ENCODE measurements at places on chromosomes 16 and 17.
A peak's percentile ranks its signal among the peaks of the same experiment; 100 is the strongest.

- DNase-seq = no peak
Measured at GRCh38 chr17:72139212-72139611, 18.4 kb downstream of the SOX9 start.

DNA sequence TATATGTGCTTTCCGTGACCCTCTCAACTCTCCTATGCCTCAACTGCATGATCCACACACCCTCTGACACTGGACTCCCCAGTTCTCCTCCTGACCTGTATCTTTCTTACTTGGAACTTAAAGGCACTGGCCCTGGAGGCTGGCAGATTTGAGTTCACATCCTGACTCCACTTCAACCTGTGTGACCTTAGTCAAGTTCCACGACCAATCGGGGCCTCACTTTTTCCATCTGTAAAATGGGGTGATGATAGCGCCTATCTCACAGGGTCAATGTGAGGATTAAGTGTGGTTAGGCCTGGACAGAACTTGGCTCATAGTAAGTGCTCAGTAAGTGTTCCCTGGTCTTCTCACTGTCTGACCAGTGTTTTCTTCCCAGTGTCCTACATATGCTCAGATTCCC lies 25.1 kb downstream of the MARF1 start:
- no peak for DNase-seq

DNA sequence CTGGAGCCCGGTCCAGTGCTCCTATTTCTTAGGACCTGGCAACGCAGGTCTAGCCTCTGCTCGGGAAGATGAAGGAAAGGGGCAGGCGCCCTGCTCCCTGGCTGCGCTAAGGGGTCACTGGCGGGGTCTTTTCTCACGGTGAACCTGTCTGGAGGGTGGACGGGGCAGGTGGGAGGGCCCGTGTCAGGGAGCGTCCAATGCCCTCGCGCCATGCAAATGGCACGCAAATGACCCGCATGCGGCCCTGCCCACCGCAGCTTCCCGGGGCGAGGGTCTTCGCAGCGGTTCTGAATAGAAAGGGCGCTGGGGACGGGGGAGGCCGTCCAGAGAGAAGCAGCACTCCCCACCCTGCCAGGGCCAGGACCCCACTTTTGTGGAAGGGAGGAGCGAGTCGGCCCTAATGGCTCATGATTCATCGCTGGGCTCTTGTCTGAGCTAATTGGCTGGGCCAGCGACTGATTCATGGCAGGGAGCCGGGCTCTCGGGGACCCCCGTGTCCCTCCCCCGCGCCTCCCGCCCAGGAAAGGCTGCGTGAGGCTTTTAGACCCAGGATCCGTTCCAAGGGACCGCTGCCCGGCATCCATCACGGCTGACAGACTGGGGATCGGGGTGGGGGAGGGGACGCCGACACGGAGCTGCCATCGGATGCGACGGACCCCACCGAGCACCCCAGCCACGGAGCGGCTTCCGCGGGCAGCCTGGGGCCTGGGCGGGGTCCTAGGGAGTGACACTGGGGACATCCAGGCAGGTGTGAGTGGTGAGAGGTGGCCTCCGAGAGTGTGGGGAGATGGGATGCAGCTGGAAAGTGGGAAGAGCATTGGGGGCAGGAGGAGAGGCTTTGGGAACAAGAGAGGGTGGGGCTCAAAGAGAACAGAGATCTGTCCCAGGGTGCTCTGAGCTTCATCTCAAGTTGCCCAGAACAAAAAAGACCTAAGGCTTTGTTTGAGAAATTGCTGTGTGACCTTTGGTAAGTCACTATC lies 25.0 kb upstream of the NGFR start:
- no peak for DNase-seq

DNA sequence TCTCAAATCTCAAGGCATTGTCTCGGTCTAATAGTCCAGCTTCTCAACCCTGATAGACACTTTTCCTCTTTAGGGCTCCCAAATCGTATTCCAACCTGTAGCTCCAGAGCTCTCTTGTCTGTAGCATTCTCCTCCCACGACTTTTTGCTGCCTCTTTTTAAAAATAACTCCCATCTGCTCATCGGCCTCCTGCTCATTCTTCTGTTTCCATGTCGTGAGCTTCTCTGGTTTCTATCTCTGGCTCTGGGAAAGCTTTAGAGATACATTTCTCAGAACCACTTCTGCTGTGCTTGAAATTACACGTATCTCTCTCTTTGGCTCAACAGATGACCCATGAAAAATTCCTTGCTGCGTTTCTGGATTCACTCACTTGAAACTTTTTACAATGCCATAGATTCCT lies 609.6 kb upstream of the C16orf82 start:
- DNase-seq = no peak

DNA sequence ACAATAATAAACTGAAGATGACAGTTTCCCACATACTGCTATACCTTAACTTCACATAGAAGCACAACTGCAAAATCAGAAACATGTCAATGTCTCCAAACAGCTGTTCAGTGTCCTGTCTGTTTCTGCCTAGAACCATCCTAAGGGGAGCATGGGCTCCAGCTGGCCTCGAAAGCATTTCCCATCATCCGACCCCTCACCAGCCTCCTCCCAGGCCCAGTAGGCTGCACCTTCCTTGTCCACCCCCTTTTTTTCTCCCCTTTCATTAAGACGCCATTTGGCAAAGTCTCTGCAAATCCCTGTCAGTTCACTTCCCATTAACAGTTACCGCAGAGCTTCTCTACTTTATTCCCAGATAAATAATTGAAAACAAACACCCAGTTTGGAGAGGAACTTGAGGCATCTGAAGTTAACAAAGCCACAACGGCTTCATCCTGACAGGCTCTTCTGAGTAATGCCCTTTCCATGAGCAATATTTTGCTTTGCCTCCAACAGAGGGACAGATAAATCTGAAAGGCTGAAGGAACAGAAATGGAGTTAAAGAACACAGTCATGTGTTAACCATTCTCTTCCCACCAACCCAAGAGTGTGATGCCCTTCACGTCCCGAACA lies 65.3 kb downstream of the SLC39A11 start:
- DNase-seq = no peak

DNA sequence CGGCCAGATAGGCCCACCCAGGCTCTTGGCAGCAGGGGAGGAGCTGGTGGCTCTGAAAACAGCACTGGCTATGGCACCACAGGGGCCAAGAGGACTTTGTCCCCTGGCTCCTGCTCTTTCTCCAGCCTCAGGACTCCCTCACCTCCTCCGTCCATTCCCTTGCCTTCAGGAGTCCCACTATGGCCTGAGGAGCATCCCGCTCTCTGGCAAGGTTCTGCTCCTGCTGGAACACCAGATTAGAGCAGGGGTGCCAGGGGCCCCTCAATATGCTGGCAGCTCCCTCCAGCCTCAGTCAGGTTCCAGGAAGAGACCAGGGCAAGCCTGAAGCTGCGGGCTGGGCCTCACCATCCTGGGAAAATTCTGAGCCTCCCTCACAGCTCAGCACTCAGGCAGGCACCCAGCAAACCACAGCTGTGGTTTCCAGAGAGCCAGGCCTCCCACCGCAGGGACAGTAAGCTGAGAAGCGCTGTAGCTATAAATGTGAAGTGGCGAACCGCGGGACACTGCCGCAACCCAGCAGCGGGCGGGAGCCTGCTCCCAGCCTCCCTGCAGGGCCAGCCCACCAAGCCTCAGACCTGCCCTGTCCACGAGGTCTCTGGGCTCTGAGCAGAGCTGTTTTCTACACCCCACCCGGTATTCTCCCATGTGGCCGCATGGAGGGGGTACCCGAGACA lies 25.7 kb downstream of the C17orf100 start:
- DNase-seq = no peak

DNA sequence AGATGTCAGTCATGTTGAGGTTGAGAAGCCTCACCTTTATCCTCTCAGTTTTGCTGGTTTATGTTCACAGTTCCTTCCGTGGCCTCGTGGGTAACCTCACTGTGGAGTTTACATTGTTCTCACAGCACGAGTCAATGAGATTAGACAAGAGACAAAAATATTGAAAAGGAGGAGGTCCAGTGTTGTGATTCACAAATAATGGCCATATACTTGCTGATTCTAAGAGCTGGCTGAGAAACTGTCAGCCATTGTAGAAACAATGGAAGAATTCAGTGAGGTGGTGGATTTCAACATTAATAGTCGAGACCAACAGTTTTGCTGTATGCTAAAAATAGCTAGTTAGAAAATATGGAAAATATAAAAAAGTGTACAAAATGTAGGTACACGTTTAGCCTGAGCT lies 176.4 kb upstream of the WSCD1 start:
- no peak for DNase-seq

DNA sequence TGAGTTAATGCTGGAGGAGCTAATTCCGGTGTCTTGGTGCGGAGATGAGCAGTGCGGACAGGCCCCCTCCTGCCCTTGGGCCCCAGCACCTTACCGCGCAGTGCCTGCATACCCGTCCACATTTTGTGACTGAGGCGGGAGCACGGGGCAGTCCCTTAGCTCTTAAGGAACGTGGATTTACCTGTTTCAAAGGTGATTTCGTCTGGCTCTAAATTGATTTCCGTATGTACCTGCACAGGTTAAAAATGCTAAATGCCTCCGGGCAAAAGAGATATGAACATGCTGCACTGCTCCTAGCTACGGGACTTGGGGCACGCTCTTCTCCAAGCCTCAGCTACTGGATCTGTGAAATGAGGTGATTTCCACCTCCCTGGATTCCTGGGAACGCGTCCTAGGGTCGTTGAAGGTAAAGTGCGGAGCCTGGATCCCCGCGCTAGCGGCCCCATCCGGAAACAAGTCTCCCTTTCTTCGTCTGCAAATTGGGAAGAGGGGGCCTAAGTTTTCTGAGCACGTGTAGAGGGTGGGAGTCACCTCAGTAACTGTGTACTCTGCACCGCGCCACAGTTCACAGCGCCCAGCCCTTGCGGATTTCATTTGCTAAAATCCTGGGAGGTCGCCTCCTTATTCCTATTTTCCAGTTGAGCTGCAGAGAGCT lies 669 bp upstream of the CRISPLD2 start:
- DNase-seq = no peak

GRCh38 chr16:17729820-17730219 lies 259.1 kb upstream of the XYLT1 start:
- no peak for DNase-seq

- no peak for DNase-seq
Measured at GRCh38 chr17:56831369-56832095, 2.2 kb downstream of the C17orf67 start.

DNA sequence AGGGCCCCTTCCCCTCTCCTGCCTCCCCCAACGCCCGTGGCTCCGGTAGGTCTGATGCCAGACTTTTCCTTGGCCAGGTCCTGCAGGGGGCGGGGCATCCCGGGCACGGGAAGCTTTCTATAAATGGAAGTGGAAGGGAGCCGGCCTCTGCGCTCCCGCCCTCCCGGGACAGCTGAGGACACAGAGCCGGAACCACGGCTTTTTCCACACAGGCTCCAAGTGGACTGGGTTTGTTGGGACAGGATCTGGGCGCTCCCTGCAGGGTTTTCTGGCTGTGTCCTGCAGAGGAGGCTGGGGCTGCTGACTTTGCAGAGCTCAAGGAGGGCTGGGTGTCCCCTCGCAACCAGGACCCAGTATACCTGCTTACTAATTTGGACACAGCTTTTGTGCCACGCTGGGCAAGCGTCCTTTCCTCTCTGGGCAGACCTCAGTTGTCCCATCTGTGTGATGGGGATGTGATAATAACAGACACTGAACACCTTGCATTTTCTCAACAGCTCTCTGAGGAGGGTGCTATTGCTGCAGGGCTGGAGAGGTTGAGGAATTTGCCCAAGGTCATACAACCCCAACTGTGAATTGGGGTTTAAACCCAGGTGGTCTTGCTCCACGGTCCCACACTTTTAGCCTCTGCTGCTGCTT lies 1.8 kb downstream of the TNS4 start:
- no peak for DNase-seq

DNA sequence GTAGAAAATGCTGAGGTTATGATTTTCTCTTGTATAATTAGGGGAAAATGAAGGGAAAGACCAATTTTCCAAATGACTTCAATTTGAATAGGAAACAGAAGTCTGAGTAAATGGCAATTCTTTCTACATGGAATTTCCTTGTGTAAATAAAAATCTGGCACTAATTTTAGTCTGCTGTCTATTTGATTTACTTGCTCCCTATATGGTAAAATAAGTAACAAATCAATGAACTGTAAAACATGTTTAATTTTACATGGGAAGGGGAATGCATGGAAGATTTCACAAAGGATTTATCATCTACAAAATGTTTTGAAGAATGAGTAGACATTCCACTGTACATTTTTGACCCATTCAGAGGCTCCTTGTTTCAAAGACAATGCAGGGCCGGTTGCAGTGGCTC lies 811.6 kb upstream of the GOT2 start:
- no peak for DNase-seq

DNA sequence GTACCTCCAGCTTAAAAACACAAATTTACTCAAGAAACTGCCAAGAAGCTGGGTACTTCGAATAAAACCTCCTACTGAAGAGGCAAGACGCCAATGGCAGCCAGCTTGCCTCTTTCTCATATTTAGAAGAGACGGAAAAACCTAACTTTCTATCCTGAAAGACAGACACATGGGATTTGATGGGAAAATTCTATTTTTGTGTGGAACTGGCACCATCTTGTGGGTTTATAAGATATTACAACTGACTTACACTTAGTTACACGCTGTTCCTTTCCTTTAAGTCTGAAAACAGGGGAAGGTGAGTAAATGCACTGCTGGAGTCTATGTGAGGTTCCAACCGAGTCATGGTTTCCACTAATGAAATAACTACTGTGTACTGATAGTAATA lies 10.3 kb downstream of the ZNF18 start:
- no peak for DNase-seq

DNA sequence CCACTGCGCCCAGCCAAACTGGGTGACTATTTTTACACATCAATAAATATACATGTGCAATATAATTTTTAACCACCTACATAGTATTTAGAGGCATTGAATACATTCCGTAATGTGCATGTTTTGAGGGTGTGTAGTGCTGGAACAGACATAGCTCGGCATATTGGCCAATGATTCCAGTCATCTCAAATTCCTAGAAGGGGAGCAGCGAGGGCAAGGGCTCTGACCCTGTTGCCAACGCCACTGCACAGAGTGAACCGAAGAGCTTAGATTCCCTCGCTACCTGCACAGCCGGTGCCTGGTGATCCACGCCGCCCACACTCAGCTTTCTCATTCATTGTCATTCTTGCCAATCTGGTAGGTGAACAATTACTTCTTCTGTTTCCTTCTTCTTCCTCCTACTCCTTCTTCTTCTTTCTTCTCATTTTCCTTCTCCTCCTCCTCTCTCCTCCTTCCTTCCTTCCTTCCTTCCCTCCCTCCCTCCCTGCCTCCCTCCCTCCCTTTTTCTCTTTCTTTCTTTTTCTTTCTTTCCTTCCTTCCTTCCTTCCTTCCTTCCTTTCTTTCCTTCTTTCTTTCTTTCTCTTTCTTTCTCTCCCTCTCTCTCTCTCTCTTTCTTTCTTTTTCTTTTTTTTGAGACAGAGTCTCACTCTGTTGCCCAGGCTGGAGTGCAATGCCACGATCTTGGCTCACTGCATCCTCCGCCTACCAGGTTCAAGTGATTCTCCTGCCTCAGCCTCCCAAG lies 26.3 kb upstream of the ATP2A3 start:
- DNase-seq = no peak

- DNase-seq = peak; percentile 99
Measured at GRCh38 chr17:74776044-74776962, at the start of gene NAT9. Gene NAT9 (minus strand): TSS chr17:74776345. CDS start chr17:74775698, 647 bp downstream.
